ENCODE measurements at places on chromosomes 4 and X.

GRCh38 chrX:13428053-13428786, 108.4 kb upstream of the ATXN3L start:
- no peak for DNase-seq

GRCh38 chr4:106114270-106114669, 201.7 kb downstream of the TBCK start:
- DNase-seq: no peak

GRCh38 chr4:169269916-169270809, 593 bp downstream of the SH3RF1 start:
- DNase-seq: peak; percentile 78

DNA sequence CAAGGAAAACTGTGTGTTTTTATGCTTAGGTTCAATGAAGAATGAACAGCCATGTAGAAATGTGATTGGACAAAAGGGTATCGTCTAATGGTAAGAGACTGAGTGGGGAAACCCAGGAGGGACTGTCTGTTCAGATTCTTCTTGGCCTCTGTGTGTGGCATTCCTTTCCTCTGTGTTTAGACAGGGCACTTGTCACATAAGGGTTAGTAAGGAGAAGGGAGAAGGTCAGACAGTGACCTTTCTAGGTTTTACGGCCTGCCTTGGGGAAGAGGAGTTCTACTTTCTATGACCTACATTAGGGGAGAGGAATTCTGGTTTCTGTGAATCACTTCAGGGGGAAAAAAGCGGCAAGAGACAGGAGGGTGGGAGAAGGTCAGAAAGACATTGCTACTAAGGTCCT, 119.5 kb downstream of the GC start:
- no peak for DNase-seq

Data from heart right ventricle (tissue), 16 donors.